Osteocyte (in vitro differentiated cells): ENCODE measurements at places on chromosomes 4 and X.

GRCh38 chr4:147057611-147058190 lies 112.0 kb upstream of the TTC29 start:
- DNase-seq: no peak

DNA sequence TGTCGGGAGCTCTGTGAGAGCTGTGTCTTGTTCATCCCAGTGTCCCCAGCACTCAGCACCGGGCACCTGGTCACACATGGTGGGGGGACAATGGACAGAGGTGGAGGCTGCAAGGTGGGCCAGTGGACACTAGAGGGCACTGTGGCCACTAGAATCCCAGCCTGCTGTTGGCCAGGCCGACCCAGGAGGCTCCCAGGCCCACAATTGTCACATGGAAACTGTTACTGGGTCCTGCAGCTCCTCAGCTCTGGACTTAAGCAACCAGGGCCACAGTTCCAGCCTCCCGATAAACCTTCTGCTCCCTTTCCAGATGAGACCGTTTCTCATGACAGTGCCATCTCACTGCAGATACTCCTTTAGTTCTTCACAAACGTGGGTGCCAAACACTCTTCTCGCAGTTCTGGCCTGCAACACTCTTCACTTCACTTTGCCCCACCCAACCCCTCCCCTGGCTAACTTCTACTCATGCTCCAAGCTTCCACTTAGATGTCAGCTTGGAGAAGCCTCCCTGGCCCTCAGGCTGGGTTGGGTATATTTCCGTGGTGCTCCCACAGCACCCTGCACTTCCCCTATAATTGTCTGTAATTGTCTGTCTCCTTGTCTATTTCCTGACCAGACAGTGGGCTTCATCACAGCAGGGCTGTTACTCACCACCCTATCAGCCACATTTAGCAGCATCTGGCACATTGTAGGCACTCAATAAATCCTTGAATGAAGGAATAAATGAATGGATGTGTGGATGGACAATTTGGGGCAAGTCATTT lies 3.5 kb upstream of the IQSEC2 start:
- DNase-seq: no peak

DNA sequence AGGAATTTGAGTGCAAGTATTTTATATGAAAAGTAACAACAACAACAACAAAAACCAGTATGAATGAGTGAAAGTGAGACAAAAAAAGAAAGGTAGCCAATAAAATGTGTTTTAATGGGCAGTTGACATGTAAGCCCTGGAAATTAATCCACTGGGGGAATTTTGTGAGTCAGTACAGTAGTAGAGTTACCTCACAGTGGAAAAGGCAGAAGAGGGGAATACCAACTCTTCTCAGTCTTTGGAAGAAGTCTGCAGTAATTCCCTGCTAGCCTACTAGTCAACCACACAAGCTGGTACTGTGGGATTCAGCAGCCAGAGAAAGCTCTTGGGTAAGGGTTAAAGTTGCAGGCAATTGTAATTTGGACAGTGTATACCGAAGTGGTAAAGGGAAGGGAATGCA lies 76.3 kb upstream of the IL15 start:
- no peak for DNase-seq

DNA sequence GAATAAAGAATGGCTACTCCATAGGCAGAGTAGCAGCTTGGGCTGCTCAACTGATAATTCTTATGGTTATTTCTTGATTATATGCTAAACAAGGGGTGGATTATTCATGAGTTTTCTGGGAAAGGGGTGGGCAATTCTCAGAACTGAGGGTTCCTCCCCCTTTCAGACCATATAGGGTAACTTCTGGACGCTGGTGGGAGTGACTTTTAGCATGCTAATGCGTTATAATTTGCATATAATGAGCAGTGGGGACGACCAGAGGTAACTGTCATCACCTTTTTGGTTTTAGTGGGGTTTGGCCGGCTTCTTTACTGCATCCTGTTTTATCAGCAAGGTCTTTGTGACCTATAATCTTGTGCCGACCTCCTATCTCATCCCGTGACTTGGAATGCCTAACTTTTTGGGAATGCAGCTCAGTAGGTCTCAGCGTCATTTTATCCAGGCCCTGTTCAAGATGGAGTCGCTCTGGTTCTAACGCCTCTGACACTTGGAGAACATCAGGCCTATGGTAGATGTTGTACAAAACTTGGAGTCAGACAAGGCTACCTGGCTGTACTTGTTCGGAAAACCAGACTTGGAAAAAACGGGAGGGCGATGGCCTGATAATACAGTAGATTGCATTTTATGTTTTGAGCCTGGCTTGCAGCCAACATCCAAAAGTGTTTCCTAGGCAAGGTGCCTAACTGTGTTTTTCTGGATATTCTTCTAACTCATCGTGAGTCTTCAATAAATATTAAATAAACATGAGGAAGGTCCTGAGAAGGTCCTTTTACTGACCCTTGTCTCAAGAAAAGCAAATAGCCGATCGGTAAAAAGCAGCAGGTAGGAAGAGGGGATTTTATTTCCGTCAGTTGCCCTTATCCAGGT lies 1.8 kb upstream of the TMEM164 start:
- DNase-seq: no peak

DNA sequence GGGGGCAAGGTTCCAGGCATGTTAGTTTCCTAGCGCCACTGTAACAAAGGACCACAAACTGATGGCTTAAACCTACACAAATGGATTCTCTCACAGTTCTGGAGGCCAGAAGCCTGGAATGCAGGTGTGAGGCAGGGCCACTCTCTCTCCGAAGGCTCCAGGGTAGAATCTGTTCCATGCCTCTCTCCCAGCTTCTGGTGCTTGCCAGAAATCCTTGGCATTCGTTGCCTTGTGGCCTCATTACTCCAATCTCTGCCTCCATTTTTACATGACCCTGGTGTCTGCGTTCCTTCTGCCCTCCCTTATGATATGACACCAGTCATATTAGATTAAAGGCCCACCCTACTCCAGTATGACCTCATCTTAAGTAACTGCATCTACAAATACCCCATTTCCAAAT lies 39.6 kb downstream of the CLDN34 start:
- DNase-seq: no peak

DNA sequence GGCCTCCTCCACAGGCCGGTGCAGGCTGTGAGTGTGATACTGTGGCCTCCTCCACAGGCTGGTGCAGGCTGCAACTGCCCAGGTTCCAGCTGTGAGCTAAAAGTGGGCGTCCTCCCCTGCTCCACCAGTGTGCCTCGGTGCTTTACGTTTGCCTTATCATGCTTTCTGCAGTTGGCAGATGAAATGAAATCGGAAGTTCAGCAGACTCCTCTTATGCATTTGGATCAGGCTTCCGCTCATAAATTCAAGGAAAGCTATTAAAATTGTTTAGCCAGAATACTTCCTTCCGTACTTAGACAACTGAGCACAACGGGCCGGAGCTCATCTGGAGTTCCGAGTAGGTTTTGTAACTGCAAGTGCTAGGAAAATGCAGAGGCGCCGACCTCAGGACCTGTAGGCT lies 12.0 kb downstream of the CYP4V2 start:
- DNase-seq: no peak
